SJCRH30 (cell line): ENCODE measurements at places on chromosomes 2 and 18. TPM values are rescaled to one million over a fixed set of nuclear protein-coding genes. Genes with fewer than 3 reads are reported as not detected.

GRCh38 chr2:222554517-222554916 lies 101.4 kb downstream of the FARSB start:
- no peak for DNase-seq

GRCh38 chr2:186399082-186399644 lies 86.9 kb upstream of the ZC3H15 start:
- DNase-seq, result no peak

- peak; percentile 92 for DNase-seq
Observed at GRCh38 chr18:51153659-51154371, 43.7 kb downstream of the MEX3C start.

DNA sequence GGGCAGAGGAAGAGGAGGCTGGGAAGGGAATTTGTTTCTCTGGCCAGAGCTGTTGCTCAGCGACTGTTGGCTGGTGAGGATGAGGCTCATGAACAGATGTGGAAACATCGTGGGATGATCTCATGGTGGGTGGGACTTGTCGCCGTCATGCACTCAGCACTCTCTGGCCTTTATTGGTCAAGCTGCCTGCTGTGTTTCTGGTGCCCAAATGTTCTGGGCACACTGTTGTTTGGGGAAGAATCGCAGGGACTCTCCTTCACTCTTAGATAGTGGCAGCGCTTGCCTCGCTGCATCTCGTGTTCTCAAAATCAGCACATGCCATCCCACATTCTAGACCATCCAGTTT lies 145.6 kb downstream of the AGAP1 start:
- DNase-seq, result peak; percentile 96

DNA sequence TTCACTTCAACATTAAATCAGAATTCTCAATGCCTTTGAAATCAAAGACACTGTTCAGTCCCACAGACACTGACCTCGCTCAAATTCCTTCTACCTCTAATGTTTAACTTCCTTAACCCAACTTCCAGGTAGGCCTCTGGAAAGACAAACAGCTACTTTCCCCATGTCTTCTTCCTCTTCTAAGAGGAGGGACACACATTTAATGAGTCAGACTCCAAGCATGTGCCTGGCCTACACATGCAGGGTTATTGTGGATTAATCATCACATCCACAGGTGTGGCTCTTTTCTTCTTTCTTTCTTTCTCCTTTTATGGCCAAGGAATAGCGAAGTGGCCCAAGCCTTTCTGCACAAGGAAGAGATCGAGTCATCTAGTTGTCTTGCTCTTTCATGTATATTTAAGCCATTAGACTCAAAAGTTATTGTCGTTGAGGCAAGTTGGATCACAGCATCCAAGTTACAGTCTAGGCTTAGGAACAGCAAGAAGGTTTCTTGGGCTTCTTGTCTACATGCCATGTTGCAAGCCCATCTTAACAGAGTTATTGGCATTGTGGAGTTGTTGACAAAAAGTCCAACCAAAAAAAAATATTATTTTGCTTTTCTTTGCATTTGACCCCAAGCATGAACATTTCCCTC lies 387.8 kb downstream of the IRS1 start:
- no peak for DNase-seq

- DNase-seq, result no peak
Observed at GRCh38 chr2:12232876-12233275, 483.9 kb upstream of the TRIB2 start.

DNA sequence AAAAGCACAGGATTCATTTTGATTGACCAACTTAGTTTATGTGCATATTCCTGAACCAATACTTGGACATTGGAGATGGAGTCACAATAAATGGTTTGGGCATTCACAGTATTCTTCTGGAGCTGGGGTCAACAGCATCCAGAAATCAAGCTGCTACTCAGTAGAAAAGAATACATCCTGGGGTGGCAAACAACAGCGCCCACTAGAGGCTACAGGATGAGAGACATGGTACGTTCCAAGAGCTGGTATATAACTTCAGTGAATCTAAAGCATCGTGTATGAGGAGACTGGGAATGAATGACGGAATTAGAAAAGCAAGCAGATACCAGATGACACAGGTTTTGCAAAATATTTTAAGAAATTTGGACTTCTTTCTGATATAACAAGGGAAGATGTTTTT lies 142.9 kb upstream of the FIGN start:
- peak; percentile 53 for DNase-seq

DNA sequence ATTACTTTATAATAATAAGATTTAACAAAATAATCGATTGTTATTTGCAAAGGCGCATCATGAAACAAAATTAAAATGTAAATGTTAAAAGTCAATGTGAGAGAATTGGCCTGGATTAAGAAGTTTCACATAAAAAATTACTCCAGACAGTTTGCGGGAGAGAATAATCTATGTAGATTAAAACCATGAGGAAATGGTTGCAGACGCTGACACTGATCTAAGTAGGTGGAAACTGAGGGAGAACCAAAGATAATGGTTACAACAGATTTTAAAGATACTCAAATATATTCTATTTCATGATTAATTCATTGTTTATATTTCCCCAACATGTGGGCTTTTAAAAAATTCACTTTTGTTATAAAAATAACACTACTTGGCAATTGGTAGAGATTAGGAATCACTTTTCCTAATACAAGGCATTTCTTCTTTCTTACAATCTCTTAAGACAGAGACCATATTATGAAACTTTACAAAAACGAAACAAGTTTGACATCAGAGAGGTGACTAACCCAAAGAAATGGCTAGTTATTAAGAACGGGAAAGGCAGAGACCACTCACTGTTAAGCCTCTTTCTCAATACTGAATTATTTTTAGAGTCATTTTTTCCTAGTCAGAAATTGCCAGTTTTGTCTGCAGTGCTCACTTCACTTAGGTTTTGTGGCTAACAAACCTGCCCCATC lies 1.6 kb downstream of the KANSL1L start:
- DNase-seq, result no peak

DNA sequence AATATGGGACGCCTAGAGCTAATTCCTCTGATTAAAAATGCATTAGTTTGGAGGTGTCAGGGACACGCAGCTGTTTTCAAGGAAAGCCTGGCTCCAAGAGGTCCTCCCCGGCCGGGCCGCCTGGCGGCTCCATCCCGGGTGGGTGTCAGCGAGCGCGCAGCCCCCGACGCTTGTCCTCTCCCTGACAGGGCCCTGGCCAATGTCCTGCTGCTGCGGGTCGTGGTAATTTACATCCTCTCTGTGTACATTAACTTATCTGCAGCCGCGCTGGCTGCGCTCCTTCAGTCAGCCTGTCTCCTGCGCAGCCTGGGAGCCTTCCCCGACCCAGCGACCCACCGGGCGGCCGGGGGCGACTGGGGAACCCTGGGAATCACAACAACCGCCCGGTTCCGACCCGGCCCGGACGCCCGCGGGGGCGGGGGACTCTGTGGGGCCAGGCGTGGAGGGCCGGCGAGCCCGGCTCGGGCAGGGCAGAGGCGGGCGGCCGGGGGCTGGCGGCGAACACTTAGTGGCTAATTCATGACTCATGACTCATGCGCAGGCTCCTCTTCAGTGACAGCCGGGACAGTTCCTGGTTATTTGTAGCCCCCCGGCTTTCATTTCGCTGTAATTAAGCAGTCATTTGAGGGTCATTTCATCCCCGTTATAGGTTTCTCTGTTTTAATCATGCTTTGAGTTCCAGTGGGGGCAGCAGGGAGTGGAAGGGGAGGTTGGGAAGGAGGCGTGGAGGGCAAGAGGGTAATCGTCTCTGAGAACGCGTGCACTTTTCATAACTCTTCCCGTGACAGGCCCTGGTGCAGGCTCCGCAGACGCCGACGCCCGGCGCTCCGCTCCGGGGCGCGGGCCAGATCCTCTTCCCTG lies 141.9 kb upstream of the CTAGE1 start:
- DNase-seq, result peak; percentile 53

DNA sequence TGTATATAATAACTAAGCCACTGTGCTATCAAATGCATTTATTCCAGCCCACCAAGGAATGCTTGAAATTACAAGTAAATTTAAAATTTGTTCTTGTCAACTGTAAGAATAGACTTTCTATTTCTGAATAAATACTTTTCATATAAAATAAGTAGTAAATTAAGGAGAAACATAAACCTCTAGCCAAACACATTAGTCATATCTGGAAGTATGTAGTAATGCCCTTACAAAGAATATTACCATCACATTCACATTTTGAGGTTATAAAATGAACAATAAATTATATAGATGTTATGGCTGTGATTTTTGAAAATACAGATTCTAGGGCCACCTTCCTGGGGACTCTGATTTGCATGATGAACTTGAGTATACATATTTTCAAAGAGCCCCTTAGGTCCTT lies 54.7 kb downstream of the SERPINB7 start:
- no peak for DNase-seq

Gene STPG4
- 0.14 and 0.33 TPM in 2 replicates for total RNA-seq
